Urothelium cell line (cell line): ENCODE measurements at places on chromosomes 4 and X.

- no peak for DNase-seq
Observed at GRCh38 chr4:172736046-172736445, 432.6 kb upstream of the GALNT7 start.

DNA sequence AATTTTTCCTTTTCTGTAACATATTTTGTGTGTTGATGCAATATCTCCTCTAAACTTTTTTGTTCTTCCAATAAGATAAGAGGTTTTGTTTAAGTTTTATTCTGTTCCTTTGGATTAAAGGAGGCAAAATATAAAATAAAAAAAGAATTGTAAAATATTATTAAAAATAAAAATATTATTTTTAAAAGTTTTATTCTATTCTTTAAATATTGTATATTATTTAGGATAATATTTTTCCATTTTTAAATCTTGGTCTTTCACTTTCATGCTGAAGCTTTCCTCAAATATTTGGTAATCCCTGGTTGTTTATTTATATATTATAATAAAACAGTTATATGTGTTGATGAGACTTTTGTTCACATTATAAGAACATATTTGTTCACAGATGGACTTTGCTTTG lies 187.9 kb upstream of the PDE5A start:
- DNase-seq = no peak

DNA sequence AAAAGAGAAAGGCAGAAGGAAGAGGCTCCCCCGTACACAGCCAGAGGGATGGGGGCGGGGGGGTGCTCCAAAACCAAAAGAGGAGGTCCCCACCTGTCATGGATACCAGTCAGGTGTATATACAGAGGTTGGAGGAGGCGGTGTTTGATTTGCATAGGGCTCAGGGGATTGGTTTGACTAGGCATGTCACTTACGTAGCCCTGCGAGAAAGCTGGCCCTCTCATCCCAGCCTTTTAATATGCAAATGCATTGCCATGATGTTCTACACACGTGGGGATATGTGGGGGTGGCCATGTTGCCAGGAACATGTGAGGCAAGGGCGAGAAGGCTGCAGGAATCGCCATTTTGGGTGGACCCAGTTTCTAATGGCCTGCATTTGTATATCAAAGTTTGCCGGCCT lies 38.6 kb downstream of the TMEM150C start:
- no peak for DNase-seq

GRCh38 chr4:105075045-105075444 lies 71.6 kb upstream of the TET2 start:
- DNase-seq = no peak
